ENCODE measurements at places on chromosomes 6 and 20.

DNA sequence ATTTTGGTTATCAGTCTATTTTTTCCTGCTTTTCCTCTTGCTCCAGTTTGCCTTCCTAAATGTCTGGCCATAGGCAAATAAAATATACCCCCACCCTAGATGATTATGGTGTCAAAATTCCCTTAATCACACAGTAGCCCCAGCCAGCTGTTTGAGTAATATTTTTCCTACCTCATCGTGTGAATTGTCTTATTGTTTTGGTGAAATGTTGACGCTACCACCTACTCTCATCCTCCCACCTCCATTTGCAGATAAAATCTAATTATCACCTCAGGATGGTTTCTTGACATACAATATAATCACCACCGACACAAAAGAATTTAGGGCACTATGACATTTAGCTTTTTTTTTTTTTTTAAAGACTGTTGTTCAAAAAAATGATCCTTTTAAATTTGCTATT, 44.1 kb upstream of the FUCA2 start:
- DNase-seq: no peak

- no peak for DNase-seq
Measured at GRCh38 chr20:6595704-6596103, 171.8 kb upstream of the BMP2 start.

GRCh38 chr6:84854811-84855400, 90.5 kb upstream of the TBX18 start:
- DNase-seq: no peak

DNA sequence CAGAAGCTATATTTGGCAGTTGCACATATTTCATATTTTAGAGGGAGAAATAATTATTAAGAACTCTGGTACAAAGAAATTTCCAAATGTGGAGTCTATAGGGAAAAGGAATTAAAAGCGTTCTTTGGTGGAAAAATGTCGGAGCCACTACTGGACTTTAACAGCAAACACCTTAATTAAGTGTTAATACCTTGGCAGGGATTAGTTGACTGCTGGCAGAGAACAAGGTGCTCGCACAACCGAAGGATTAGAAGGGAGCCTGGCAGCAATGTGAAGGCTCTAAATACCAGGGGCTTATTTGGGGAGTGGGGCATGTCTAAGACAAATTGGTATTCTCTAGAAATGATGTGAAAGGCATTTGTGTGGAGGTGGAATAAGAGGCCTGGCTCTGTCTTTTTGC, 98.9 kb downstream of the PAK5 start:
- no peak for DNase-seq

GRCh38 chr6:56787209-56787608, 144.5 kb upstream of the DST start:
- no peak for DNase-seq

GRCh38 chr6:160248538-160248937, 10.1 kb downstream of the SLC22A2 start:
- DNase-seq: no peak

DNA sequence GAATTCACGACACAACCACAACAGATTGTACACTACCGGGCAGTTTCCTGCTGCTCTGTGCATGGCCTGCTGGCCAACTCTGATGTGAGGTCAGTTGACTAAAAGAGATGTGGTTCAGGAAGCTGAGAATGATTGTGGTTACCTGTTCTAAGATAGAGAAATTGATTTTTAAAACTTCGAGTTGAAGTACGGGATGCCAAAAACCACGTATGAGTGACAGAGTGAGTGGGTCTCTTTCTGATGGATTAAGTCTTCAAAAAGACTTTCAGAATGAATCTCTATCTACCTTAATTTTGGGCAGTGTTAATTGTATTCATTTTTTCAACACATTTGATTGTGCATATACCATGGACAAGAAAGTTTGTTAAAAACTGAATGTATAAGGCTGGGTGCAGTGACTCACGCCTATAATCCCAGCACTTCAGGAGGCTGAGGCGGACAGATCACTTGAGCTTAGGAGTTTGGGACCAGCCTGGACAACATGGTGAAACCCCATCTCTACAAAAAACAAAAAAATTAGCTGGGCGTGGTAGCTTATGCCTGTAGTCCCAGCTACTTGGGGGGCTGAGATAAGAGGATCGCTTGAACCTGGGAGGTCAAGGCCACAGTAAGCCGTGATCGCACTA, 121.2 kb downstream of the SGK1 start:
- DNase-seq: no peak

GRCh38 chr6:91420243-91420642, 833.4 kb upstream of the MAP3K7 start:
- no peak for DNase-seq

- no peak for DNase-seq
Measured at GRCh38 chr20:13041574-13042457, 33.0 kb downstream of the SPTLC3 start.

DNA sequence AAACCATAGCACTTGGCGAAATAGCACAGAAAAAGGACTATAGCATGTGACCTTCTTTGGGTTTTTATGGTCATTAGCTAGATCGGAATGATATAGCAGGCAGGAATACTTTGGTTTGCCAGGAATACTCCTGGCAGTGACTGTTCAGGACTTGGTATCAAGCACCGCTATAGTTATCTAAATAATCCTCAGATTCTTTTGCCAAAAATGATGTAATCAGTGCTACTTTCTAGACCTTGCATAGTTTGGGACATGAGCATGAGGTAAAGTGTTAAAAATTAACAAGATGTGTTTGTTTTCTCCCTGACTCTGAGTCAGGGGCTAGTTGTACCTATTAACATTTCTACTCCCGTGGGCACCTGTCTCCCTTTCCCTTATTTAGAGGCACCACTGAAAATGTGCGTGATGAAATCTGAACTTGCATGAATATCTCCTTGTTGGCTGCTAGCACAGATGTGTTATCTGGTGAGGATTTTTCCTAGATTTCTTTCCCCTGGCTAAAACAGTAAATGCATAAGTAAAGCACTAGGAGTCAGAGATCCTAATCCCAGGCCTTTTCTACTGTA, 511.0 kb downstream of the CDKAL1 start:
- no peak for DNase-seq

DNA sequence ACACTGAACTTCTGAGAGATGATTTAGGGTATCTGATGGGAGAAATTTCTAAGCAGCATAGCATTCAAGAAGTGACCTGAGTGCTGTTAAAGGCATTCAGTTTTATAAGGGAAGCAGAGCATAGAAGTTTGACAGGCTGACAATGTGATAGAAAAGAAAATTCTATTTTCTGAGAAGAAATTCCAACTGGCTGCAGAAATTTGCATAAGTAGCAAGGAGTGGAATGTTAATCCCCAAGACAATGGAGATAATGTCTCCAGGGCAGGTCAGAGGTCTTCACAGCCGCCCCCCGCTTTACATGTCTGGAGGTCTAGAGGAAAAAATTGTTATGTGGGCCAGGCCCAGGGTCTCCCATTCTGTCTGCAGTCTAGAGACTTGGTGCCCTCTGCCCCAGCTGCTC, 1361.8 kb upstream of the EYS start:
- DNase-seq: no peak

DNA sequence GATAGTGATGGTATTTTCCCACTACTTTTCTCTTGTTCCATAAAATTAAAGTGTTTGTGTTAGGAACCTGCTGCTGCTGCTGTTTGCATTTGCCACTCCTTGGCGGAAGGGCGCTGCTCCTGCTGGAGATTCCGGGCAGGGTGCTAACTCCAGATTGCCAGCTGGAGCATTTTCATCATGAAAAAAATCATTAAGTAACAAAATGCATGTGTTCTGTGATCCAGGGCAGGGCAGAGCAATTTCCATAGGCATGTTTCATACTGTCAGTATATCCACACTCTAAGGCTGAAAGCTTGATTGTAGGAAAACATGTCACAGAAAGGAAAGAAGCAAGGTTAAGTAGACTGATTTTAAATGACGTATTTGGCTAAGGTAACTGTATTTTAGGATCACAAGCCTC, 24.0 kb downstream of the PBOV1 start:
- DNase-seq: no peak

DNA sequence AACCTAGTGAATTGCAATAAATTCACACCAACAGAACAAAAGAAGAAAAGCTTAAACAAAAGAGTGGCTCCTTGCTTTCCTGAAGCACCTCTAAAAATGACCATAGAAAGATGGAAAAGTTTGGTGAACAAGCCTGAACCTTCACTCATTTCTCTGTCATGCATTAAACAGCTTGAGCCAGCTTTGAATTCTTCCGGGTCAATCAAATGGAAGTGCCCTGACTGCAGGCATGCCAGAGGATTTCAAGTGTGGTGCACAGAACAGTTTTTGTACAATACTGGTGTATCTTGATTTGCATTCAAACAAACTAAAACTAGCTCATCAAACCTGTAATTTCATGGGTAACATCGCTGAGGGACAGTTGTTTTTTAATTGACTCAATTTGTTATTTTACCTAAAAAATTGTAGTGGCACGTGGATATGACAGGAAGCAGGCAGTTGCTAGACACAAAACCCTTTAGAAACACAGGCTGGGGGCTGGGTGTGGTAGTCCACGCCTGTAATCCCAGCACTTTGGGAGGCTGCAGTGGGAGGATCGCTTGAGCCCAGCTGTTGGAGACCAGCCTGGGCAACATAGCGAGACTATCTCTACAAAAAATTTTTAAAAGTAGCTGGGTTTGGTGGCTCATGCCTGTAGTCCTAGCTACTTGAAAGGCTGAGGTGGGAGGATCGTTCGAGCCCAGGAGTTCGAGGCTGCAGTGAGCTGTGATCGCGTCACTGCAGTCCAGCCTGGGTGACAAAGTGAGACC, 9.1 kb downstream of the CASS4 start:
- DNase-seq: no peak

GRCh38 chr6:84811351-84811750, 47.0 kb upstream of the TBX18 start:
- no peak for DNase-seq

DNA sequence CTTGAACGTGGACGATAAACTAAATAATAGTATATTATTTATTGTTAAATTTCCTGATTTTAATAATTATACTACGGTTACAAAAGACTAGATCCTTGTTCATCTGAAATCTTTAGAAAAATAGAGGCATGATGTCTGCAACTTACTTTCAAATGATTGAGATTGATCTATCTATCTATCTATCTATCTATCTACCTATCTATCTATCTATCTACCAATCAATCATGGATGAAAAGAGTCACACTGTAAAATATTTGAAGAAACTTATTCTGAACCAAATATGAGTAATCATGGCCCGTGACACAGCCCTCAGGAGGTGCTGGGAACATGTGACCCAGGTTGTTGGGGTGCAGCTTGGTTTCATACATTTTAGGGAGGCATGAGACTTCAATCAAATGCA, 11.7 kb upstream of the BLCAP start:
- no peak for DNase-seq

- peak; percentile 63 for DNase-seq
Measured at GRCh38 chr6:104789770-104790190, 69.9 kb downstream of the HACE1 start.

DNA sequence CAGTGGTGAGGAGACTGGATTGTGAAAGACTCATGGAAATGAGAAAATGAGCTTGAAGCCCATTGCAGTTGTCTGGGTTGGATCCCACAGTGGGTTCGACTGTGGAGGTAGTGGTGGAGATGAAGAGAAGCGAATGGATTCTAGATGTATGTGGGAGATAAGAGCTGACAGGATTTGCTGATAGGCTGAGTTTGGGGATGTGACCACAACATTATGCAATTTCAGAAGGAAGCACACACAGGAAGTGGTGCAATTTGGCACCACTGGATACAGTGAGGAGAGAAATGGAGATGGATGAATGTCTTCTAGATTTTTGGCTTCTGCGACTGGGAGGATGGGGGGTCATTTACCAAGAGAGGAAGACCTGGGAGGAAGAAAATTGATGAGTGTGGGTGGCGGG, 64.4 kb upstream of the MAFB start:
- no peak for DNase-seq

GRCh38 chr20:64131406-64131805, 24.0 kb upstream of the NPBWR2 start:
- DNase-seq: peak; percentile 14

DNA sequence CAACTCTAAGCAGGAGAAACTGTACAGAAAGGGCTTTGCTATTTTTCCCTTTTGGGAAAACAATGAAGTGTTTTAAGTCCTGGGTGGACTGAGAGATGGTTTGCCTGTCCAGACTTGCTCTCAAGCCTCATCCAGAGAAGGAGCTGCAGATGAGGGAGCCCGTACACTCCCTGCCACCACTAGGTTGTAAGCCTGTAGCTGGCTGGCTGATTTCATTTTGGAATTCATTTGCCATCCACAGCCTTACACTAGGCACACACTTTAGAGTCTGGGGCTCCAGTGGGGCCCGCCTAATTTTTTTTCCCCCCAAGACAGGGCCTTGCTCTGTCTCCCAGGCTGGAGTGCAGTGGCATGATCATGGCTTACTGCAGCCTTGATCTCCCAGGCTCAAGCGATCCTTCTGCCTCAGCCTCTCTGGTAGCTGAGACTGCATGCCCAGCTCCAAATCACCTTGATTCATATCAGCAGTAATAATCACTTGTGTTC, 28.4 kb downstream of the POFUT1 start:
- no peak for DNase-seq

DNA sequence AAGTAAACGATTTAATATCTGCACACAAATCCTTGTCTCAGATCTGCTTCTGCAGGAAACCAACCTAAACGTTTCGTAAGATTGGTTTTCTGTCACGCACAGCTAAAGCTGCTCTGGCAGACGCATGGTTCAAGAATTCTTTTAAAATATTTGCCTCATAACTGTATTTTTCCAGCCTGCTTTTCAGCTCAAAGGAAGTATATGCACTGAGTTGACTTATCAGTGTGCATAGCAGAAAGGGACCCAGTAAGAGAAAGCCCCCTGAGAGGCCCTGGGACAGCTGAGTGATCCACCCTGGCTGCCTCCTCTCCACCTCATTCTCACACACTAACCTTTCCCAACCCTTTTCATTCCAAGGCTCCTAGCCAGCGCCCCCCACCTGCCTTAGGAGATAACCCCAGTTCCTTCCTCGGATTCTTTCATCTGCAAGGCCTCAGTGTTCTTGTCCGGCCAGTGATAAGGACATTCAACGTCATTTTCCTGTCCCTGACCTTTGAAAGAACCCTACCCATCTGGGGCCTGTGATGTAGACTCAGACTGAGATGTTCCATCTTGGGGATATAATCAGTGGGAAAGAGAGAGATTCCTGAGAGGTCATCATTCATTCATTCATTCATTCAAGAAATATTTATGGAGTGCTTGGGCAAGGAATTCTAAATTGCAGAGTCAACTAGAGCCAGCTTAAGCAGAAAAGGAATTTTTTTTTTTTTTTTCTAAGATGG, 22.4 kb upstream of the SLC9A8 start:
- DNase-seq: peak; percentile 92

DNA sequence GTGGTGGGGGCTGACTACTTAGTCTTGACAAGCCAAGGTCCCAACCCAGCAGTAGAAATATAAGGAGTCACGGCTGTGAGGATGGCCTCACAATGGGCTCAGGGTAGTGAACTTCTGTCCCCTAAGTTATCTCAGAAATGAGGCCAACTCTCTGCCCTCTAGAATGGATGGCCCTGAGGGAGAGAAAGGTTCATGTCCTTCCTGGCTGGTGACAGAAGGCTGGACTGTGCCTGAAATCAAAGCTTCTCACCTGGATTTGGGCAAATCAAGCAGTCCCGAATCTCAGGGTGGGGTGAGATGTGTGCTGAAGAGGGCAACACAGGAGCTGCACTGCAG, 12.7 kb downstream of the RRP36 start:
- DNase-seq: no peak
